Esophagus mucosa (tissue), 1 donor: ENCODE measurements at places on chromosomes 2 and 18.

DNA sequence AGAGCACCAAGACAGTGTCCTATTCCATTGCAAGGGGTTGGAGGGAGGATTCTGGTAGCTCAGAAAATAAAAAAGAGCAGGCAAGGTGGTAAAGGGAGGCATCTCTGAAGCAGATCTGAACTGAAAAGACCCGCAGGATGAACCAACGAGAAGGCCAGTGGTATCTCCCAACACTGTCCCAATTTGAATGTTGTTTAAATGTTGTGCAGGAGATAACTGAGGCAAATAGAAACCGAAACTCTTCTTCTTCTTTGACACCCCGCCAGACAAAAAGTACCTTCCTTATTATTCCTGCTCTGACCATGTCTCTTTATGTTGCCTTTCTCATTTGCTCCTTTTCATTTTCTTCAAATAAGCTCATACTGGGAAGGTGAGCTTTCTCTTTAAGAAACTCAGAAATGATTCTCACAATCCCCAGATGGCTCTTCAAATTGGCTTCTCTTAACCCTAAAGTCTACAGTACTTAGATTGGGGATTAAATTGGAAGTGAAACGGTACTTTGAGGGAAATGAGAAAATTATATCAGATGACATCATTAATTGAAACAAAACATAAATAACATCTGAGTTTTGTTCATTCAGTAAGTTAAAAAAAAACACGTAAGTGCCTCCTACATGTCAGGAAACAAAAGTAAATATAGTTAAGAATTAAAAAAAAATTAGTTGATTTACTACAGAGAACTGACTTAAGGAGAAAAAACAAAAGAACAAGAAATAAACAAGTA lies 143.6 kb downstream of the WDPCP start:
- ATAC-seq = no peak

DNA sequence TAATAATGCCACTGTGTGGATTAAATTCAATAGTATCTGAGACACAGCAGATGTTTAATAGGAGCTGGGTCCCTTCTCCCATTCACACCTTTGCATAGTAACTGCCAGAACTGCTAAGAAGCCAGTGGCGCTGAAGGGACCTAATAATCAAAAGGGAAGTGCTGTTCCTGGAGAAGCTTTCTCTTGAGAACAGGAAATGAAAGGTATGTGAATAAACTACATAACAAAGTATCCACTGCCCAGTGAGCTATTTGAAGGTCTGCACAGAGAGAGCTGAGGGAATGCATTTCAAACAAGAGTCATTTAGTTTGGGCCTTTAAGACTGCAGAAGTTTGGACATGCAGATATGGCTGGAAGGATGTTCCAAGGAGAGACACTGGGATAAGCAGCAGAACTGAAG lies 56.1 kb upstream of the KIDINS220 start:
- no peak for ATAC-seq

DNA sequence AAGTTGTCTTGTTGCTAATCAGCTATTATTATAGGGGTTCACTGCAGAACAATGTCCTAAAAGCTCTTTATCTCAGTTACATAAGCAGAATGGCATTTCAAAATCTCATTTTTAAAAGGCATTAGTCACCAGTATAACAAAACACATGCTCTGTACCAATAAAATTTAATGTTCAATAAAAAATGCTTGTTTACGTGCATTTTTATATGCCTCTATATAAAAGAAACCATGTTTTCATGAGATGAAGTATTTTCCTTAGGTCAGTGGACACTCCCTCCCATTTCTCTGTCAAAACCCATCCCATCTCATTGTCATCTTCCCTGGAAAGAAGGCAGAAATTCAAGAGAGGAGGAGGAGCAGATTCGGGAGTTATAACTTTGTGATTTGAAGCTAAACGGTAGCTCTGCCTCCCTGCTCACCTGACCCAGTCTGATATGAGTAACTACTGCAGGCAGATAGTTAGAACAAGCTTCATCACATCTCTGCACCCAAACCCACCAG lies 231.9 kb upstream of the SIX2 start:
- no peak for ATAC-seq

GRCh38 chr2:221337957-221338685 lies 234.0 kb downstream of the EPHA4 start:
- no peak for ATAC-seq

DNA sequence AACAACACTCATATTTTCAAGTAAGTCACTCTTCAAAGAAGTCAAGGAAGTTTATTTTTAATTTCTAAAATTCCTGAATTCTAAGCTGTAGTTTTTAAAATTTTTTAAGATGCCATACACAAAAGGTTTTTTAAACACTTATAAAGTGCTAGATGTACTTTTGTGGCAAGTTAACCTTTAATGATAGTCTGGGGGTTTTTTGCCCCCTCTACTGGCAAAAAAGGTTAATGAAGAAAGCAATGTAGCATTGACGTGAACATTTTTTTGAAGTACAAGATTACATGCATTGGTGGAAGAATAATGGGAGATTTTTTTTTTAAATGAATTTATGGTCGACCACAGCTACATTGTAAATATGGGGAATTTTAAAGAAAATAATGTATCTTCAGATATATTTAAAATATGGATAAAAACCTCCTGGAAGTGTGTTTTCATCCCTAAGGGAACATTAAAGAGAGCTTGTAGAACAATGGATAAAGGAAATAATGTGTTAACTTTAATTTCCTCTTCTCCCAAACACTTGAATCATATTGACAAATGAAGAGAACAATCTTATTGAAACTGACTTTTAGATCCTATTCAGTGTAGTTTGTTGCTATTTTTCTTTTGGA lies 12.6 kb downstream of the ITPRID2 start:
- ATAC-seq = no peak

DNA sequence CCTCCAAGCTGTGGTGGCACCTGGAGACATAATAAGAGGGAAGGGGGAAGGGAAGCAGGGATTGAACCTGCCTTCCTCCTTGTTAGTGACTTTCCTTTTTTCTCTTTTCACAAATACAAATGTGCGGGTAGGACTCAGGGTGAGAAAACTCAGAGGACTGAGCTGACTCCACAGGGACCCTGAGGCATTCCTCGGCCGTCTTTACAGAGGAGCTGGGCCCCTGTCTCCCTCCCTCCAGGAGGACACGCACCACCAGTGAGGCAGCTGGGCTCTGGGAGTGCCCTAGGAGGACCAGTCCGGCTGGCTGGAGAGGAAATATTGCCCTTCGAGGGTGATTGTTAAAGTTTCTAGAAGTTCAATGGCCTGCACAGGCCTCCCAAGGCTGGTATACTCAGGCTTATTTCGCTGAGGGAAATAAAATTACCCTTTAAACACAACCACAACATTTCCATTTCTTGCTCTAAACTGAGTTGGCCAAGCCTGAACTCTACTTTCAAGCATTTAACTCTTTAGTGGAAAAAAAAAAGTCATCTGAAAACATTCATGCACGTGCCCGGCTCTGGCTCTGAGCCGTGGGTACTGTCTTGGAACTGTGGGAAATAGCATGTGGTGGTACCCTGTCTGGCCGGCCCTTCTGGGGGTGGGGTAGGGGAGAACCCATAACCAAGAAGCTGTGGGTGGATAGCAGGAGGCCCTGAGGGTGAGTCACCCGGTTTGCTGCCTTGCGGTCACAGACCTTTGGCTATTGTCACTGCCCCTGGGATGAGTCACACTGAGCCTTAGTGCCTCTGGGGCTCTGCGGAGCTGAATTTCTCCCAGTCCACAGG lies 116.0 kb downstream of the COPS8 start:
- ATAC-seq = peak; percentile 50

GRCh38 chr2:119525614-119526013 lies 1.3 kb upstream of the SCTR start:
- no peak for ATAC-seq

- ATAC-seq = peak; percentile 35
These were observed 9.0 kb upstream of the DSEL start for GRCh38 chr18:67525328-67526099.

DNA sequence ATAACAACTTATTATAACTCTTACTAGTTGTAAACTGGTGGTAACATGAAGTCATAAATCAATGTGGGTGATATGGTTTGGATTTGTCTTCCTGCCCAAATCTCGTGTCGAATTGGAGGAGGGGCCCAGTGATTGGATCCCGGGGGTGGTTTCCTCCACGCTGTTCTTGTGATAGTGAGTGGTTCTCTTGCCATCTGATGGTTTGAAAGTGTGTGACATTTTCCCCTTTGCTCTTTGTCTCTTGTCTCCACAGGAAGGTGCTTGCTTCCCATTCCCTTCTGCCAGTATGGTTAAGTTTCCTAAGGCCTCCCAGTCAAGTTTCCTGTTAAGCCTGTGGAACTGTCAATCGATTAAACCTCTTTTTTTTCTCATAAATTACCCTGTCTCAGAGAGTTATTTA lies 321.6 kb downstream of the DSEL start:
- no peak for ATAC-seq

DNA sequence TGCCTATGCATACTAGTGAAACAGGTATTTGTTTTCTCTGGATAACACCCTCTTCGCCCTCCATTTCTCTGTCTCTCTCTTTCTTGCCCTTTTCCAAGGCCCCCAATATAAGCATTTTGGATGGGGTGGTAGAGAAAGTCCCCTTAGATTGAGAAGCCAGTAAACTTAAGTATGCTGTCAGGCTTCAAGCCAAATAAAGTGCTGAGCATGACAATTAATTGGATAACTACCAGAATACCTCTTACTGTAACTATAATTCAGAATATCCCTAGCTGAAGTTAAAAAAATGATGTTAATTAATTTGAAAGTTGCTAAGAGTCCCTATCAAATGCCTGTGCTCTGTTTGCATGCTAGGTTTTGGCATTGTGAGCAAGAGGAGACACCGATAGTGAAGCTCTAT lies 324.8 kb downstream of the PARD3B start:
- no peak for ATAC-seq

DNA sequence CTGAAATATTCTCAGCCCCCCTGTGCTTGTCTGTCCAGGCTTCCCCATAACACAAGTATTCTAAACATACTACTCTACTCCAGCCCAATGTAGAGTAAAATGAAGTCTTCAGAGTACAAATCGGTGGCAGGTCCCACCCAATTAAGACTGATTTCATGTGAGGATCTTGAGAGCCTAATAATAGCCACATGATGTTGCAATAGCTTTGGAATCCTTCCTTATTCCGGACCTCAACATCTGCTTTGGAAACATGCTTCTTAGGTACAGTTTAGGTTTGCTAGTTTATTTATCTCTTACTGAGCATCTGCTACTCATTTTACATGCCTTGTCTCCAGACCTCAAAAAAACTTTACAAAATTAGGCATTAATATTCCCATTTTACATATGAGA lies 207.3 kb upstream of the RAB6C start:
- ATAC-seq = no peak

DNA sequence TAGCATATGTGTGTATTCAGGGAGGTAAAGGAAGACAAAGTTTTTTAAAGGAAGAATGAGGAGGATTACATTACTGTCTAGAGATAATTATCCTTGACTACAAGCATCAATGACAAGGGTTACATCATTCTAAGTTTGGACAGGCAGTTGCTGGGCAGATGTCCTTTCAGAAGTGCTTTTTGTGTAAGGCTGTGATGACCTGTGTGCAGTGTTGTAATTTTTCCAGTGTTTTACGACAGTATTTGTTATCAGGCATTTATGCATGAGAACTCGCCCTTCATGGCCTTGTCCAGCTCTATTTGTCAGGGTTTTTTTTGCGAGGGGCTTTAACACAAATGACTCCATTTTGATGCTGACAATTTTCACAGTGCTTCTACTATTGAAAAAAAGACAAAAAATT lies 658.3 kb upstream of the NXPH2 start:
- no peak for ATAC-seq

DNA sequence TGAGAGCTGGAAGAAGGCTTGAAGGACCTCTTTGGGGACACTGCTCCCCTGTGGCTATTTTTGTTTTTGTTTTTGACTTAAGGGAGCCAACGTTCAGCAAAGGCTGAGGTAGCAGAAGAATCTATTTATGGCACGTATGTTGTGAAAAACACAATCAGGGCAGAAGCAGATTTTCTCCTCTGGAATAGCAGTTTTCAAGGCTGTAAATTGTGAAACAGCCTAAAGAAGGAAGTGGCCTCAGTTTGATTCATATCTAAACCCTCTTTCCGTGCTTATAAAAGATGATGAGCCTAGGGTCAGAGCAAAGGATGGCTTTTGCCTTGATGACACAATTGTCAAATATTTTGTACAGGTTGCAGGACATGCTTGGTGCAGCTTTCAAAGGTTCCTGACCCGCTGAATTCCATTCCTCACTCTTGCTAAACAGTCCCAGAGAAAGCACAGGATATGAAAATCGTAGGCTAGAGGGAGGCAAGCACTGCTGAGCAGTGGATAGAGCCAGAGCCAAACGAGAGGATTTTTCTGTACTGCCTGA lies 106.2 kb upstream of the DLX2 start:
- ATAC-seq = no peak

- no peak for ATAC-seq
These were observed 923.5 kb downstream of the EPHA4 start for GRCh38 chr2:220648628-220649027.

- no peak for ATAC-seq
These were observed 90.9 kb downstream of the CAPN13 start for GRCh38 chr2:30716123-30716900.

- ATAC-seq = peak; percentile 53
These were observed 51.7 kb upstream of the OTX1 start for GRCh38 chr2:62998949-62999348.

DNA sequence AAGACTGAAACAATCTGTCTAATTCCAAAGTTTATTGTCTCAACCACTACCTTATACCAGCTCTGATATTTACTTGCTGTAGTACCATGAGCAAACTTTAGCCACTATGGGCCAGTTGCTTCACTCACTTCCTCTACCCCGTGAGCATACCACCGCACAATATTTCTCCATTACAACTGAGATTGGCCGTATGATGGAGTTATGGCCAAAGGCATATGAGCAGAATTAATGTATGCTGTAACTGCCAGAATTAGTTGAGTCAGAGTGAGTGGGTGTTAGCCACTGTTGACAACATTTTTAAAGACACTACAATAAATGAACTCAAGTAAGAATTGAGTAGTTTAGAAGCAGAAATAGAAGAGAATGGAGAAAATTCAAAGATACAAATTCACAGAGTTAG lies 69.7 kb downstream of the LRATD1 start:
- no peak for ATAC-seq

DNA sequence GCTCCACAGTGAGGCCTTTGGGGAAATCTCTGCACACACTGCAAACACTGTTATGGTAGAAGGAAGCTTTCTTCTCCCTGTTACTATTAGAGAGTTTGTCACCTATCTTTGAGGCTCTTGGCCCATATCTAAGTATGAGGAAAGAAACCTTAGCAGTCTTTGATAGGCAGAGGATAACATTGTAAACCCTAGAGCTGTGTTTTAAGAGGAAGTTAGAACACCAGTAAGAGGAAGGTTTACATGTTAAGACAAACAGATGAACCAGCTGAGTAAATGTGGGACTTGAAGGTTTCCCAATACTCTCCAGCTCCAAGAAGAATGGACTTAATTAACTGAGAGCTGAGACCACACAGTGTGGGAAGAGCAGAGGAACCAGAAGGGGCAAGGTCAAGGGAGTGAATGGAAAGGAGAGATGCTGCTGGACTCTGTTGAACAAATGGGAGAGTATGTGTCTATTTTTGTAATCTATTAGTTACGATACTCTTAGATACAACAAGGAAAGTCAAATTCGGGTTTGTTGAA lies 257.0 kb downstream of the DPP10 start:
- ATAC-seq = no peak

- peak; percentile 69 for ATAC-seq
These were observed 1.0 kb upstream of the LDAH start for GRCh38 chr2:20823917-20824316.

GRCh38 chr2:8857709-8858108 lies 20.3 kb upstream of the KIDINS220 start:
- ATAC-seq = no peak

GRCh38 chr2:161421686-161422085 lies 5.6 kb downstream of the TBR1 start:
- no peak for ATAC-seq
